Activated naive CD8-positive, alpha-beta T cell treated with anti-CD3 and anti-CD28 coated beads for 36 hours (primary cell): ENCODE measurements at places on chromosomes 7 and 10.

DNA sequence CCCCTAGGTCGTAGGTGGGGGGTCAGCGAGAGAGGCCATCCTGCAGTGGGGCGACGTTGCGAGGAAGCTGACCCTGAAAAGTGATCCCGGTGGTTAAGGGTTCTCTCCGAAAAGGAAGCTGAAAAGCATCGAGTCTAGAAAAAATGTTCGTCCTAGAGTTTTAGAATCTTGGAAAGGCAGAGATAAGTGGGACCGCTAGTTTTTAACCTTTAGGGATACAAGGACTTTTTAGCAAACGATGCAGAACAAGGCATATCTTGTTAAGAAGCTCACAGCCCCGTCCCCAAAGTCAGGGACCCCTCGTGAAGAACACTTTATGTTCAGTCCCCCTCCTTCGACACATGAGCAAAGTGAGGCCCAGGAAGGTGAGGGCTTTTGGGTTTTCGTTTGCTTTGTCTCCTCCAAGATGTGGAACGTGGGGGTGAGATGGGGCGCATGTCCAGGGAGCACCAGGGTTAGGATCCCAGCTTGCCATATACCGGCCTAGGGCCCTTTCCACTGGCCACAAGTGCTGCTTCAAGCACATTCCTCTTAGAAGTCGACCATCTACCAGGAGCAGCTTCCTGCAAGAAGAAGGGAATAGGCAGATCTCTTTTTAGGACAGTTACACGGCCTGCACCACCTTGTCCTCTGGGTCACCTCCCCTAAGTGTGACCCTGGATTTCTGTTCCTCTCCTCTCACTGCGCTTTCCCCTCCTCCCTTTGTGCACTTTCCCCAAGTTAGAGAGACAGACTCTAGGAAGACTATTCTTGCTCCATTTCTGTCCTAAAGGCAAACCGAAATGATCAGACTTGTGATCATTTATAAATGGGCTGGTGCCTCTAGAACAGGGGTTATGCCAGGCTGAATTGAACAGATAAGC lies 969 bp downstream of the SLC35G1 start:
- no peak for DNase-seq
- peaks cover 5% of the 10 kb centered on the region for H3K27me3 ChIP-seq
- no peak overlapping the region for H3K27ac ChIP-seq
- peak overlapping the region; percentile 82 for H3K4me3 ChIP-seq

GRCh38 chr10:104639590-104640338 lies 1.3 kb upstream of the SORCS3 start:
- H3K27ac ChIP-seq: no peak overlapping the region
- no peak for DNase-seq
- H3K27me3 ChIP-seq: peaks cover 85% of the 10 kb centered on the region
- peak overlapping the region; percentile 44 for H3K4me3 ChIP-seq
- H3K4me1 ChIP-seq: peaks cover 8% of the 10 kb centered on the region
- no peaks in the 10 kb centered on the region for H3K36me3 ChIP-seq

DNA sequence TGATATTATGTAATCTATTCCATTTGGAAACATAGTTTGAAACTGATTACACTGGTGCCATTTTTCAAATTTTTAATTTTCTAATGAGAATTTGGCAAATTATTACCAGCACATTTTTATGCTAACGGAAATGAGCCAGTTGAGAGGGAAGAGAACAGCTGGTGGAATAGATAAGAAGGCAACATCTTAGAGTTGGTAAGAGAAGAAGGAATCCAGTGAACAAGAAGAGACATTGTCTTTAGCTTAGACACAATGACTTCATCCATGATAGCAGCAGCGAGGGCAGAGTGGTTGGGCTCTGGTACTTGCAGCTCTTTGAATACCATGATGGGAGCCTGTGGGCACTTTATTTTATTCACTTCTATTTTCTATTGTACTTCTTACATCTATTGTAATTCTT lies 89.6 kb downstream of the CHRM2 start:
- H3K4me3 ChIP-seq: no peak overlapping the region
- H3K4me1 ChIP-seq: no peaks in the 10 kb centered on the region
- no peak overlapping the region for H3K27ac ChIP-seq
- H3K36me3 ChIP-seq: no peaks in the 10 kb centered on the region
- DNase-seq: no peak

DNA sequence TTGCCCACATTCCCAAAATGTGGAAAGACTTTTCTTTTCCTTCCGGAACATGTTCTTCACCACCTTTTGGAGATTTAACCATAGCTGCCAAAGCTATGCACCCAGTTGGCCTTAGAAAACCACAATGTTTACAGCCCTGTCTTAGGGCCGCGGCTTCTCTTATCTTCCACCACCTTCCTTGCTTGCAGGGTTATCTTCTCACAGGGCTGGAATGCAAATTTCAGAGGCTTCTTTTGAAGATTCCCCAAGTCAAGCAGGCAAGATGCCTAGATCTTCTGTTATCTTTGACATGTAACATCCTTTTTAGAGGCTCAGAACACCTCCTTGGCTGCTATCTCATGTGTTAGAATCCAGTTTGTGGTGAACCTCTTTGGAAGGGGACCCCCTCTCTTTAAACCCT lies 11.1 kb downstream of the KCTD7 start:
- no peak overlapping the region for H3K27ac ChIP-seq
- H3K27me3 ChIP-seq: no peaks in the 10 kb centered on the region
- peaks cover 6% of the 10 kb centered on the region for H3K36me3 ChIP-seq
- peaks cover 5% of the 10 kb centered on the region for H3K4me1 ChIP-seq

DNA sequence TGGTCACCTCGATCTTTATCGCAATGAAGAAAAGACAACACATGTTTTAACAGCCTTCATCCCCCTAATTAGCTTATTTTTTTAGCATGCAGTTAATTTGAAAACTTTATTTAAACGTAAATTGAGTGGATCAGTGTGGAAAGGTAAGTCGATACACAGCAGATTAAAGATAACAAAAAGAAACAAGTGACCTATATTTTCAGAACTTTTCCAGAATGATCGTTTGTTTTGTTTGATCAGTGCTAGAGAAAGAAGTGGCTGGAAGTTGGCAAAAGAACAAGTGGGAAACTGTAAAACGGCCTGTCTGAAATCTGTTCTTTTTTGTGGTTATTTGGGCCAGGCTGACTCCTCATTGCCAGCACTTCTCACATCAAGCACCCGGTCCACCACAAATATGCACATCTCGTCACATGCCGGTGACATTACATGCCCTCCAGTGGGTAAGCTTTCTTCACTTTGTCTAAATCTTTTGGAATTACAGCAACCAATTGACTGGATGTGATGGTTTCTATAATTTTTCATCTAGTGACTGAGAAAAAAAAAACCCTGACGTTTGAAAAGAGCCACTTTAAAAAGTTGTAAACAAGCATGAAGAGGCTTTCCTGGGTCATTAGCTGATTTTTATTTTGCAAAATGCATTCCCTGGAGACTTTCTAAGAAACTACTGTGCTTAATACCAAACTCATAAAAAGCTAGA lies 33.2 kb downstream of the C7orf33 start:
- no peaks in the 10 kb centered on the region for H3K36me3 ChIP-seq
- no peak overlapping the region for H3K27ac ChIP-seq
- H3K4me1 ChIP-seq: peaks cover 29% of the 10 kb centered on the region
- H3K4me3 ChIP-seq: no peak overlapping the region
- DNase-seq: no peak

DNA sequence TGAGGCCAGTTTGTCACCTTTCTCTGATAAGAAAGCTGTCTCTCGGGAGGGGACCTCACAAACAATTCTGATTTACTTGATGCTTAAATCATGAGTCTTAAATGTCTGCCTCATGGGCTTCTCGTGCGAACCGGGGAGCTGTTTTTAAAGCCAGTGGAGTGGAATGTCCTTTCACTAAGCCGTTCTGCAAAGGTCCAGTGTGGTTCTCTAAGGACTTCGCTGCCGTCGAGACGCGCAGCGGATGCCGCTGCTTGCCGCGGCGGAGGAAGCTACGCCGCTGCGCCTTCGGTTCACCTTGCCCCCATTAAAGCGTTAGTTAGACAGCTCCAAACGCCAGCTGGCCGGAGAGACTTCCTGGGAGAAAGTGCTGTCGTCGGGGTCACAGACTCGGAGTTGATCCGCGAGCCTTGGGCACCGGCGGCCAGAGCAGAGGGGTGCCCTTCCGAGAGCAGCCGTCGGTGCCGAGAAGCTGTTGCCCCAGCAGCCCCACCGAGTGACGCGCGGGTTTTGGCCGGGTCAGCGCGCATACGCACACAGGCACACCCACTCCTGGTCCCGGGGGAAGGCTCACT lies 1.3 kb upstream of the HMX3 start:
- peak overlapping the region; percentile 29 for H3K4me3 ChIP-seq
- peak; percentile 9 for DNase-seq
- H3K27ac ChIP-seq: no peak overlapping the region
- no peaks in the 10 kb centered on the region for H3K36me3 ChIP-seq
- peaks cover 84% of the 10 kb centered on the region for H3K27me3 ChIP-seq

DNA sequence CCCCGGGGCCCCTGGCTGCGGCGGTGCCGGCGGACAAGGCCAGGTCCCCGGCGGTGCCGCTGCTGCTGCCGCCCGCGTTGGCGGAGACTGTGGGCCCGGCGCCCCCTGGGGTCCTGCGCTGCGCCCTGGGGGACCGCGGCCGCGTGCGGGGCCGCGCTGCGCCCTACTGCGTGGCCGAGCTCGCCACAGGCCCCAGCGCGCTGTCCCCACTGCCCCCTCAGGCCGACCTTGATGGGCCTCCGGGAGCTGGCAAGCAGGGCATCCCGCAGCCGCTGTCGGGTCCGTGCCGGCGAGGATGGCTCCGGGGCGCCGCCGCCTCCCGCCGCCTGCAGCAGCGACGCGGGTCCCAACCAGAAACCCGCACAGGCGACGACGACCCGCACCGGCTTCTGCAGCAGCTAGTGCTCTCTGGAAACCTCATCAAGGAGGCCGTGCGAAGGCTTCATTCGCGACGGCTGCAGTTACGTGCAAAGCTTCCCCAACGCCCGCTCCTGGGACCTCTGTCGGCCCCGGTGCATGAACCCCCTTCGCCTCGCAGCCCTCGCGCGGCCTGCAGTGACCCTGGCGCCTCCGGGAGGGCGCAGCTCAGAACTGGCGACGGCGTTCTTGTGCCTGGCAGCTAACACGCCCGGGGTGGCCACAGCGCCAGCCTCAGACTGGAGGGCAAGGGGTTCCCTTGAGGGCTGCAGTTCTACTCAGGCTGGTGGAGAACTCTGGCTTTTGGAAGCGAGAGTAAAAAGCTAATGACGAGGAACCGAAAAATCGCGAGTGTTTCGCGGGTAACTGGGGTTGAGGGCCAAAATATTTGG lies 804 bp downstream of the FRAT1 start:
- H3K27ac ChIP-seq: peak overlapping the region; percentile 81
- peak; percentile 79 for DNase-seq
- H3K27me3 ChIP-seq: no peaks in the 10 kb centered on the region
- peak overlapping the region; percentile 84 for H3K4me3 ChIP-seq

- H3K36me3 ChIP-seq: no peaks in the 10 kb centered on the region
- H3K4me1 ChIP-seq: no peaks in the 10 kb centered on the region
Measured at GRCh38 chr10:103724771-103725170, 130.6 kb downstream of the SH3PXD2A start.

- no peak overlapping the region for H3K27ac ChIP-seq
- DNase-seq: no peak
- H3K27me3 ChIP-seq: peaks cover 49% of the 10 kb centered on the region
- no peaks in the 10 kb centered on the region for H3K36me3 ChIP-seq
- H3K4me3 ChIP-seq: no peak overlapping the region
Measured at GRCh38 chr10:27661514-27662286, 83.9 kb downstream of the MKX start.

DNA sequence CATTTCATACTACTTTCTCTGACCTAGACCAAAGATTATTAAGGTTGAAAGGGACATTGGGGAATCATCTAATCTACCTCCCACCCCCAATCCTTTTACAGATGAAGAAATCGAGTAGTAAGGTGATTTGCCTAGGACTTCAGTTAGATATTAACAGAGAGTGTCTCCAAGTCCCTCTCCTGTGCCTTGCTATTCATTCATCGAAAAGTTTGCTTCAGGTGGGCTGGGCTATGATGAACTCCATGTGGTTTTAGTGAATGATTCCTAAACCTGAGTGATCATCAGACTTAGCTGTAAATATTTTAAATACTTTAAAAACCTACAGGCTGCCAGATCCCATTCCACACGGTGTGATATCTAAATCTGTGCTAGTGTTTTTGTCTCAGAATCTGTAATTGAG lies 259.4 kb upstream of the SORCS1 start:
- no peaks in the 10 kb centered on the region for H3K4me1 ChIP-seq
- H3K36me3 ChIP-seq: no peaks in the 10 kb centered on the region
- H3K27me3 ChIP-seq: no peaks in the 10 kb centered on the region
- no peak overlapping the region for H3K4me3 ChIP-seq
